LHCN-M2 (cell line): ENCODE measurements at places on chromosomes 7 and 10. TPM values are rescaled to one million over a fixed set of nuclear protein-coding genes. Genes with fewer than 3 reads are reported as not detected.

DNA sequence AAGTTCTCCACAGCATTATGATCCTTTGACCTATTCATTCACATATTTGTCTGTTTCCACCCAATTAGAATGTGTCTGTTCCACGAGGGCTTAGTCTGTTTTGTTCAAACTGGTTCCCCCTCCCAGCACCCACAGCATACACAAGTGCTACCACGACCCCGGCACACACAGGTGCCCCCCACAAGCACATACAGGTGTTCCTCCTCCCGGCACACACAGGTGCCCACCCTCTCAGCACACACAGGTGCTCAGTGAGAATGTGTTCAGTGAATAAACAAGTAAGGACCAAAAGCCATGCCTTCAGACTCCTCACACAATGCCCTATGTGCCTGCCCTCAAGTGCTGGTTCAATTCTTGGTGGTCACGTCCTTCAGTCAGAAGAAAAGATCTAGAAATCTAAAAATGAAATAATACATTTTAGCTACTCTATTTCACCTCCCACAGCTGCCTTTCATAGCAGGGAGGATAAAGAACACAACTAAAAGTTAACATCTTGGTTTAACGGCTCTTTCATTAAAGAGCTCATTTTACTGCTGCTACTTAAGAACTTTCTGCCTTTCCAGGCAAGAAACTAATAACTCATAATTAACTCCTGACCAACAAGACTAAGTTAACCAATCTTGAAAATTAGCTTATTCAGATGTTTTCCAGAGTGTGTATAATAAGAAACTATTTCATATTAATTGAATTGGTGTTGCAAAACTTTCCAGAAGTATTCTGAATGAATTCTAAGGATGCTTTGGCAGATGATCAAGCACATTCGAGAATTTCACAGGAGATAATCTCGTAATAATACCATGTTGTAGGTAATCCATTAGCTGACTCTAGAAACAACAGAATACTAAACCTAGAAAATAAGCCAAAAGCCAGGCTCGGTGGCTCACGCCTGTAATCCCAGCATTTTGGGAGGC lies 2.3 kb downstream of the DNMBP start:
- no peak for DNase-seq

The TAS2R5 gene
- total RNA-seq, result not detected in 2 replicates

DNA sequence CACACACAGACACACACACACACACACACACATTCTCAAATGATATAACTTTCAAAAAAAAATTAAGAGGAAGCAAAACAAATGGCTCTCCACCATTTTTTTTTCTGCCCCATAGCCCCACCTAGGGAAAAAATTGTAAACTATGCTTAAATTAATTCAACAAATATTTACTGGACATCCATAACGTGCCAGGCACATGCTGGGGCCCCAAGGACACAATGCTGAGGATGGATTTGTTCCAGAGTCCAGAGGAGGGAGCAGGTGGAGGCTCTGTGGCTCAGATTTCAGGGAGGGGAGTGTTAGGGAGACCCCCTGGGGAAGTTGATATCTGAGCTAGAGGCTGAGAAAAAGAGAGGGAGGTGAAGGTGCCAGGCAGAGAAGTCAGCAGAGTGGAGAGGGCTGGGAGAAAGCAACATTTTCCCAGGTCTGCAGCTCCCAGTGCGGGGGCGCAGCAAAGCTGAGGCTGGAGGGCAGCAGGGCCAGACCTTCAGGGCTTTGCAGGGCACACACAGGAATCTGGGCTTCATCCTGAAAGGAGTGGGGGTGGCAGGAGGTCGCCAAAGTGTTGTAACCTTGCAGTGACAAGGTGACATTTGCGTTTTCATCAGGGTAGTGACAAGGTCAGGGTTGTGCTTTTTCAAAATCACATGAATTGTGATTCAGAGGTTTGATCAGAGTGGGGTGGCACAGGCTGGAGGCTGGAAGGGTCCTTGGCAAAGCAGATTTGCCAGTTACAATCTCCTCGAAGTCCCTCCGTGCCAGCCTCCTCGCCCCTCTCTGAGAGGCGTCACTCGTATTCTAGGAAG lies 261.6 kb downstream of the WDR11 start:
- DNase-seq, result no peak

GRCh38 chr10:26093229-26093628 lies 123.3 kb upstream of the GAD2 start:
- no peak for DNase-seq

The ANKRD22 gene
- 0.38 and 0.46 TPM in 2 replicates for total RNA-seq

The KIF11 gene
- total RNA-seq, result 61.3 and 66.2 TPM in 2 replicates

The TSPAN12 gene
- 6.2 and 6.4 TPM in 2 replicates for total RNA-seq

The ENTPD1 gene
- total RNA-seq, result 0.11 TPM in 1 of 2 replicates, not detected in the other

The TRIM73 gene
- 0.29 and 0.83 TPM in 2 replicates for total RNA-seq

DNA sequence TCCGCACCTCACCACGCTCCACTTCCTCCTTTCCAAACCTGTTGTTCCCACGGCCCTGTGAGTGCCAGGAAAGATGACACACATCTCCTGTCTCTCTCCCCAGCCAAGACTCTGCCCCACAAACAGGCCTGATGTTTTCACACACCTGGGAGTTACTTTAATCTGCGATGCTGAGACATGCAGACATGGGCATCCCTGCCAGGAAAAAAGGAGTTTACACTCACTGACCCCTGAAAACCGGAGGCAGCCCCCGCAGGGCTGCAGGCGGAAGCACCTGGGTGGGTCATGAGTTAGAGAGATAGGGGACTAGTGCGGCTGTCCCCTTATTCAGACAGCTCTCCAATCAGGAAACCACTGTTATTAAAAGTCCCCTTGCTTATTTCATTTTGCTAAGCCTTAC lies 106.4 kb upstream of the CARD11 start:
- DNase-seq, result no peak

- peak; percentile 93 for DNase-seq
Observed at GRCh38 chr7:137169282-137169698, 174.2 kb downstream of the PTN start.

GRCh38 chr7:6175645-6176044 lies 96.8 kb downstream of the CYTH3 start:
- peak; percentile 72 for DNase-seq

GRCh38 chr10:4883079-4883739 lies 57.2 kb downstream of the AKR1E2 start:
- peak; percentile 34 for DNase-seq

DNA sequence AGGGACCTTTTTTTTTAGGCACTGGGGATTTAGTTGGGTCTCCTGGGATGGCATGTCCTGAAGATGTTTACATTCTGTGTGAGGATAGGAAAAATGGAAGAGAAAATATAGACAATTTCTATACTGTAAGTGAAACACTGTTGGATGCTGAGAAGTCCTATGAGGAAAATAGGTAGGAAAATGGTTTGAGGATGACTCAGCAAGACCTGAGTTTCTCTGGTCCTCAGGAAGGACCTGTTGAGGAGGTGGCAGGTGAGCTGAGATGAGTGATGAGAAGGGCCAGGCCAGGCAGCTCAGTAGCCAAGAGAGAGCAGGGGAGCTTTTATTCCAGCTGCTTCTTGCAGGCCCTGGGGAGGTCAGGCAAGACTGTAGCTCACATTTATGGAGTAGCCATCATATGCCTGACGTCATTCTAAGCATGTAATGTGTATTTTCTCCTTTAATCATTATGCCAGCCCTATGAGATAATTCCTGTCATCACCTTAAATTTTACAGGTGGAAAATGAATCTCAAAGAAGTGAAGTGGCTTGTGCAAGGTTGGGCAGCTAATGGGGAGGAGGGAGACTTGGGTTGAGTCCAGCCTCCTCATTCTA lies 19.1 kb upstream of the LRRC18 start:
- DNase-seq, result no peak

The BNIP3 gene
- 425 and 456 TPM in 2 replicates for total RNA-seq

The PAPOLB gene
- under 0.01 and 0.13 TPM in 2 replicates for total RNA-seq

DNA sequence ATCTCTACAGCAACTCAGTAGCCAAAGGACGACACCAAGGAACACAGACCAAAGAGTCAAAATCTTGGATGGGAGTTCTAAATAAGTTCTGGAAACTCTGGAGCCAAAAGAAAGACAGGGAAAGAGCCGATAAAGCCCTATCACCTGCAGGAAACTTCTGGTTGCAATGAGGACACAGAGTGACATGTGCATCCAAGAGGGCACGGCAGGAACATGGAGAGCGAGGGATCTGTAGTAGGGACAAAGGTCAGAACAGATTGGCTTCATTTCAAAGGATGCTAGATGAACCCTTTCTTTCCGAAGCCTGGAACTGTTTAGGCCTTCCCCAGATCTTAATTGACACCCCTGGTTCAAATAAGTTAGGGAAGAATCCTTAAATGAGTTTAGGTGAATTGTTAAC lies 39.5 kb downstream of the CACNA2D1 start:
- DNase-seq, result peak; percentile 6

- no peak for DNase-seq
Observed at GRCh38 chr10:106378251-106378650, 786.3 kb downstream of the SORCS1 start.

GRCh38 chr7:157666530-157667040 lies 329.8 kb downstream of the DNAJB6 start:
- DNase-seq, result no peak

The FOXI2 gene
- total RNA-seq, result not detected in 2 replicates

The MAGI2 gene
- 2.4 and 3.6 TPM in 2 replicates for total RNA-seq

The EPO gene
- total RNA-seq, result 0.11 TPM in 1 of 2 replicates, not detected in the other

The CTBP2 gene
- 51.1 and 51.9 TPM in 2 replicates for total RNA-seq

DNA sequence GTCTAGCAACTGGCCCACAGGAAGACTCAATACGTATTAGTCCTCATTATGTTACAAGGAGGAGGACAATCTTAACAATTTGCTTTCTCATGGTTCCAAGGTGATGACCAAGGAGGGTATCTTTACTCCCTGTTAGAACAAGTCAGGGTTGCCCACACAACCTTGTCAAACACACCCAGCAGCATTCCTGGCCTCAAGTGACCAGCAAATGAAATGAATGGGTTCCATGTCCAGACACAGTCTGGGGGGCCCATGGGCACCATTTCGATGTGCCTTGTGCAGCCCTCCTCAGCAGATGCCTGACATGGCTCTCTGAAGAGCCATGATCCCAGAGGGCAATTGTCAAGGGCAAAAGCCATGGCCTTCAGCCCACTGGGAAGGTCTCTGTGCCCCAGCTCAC lies 40.8 kb downstream of the ANXA8 start:
- DNase-seq, result no peak

DNA sequence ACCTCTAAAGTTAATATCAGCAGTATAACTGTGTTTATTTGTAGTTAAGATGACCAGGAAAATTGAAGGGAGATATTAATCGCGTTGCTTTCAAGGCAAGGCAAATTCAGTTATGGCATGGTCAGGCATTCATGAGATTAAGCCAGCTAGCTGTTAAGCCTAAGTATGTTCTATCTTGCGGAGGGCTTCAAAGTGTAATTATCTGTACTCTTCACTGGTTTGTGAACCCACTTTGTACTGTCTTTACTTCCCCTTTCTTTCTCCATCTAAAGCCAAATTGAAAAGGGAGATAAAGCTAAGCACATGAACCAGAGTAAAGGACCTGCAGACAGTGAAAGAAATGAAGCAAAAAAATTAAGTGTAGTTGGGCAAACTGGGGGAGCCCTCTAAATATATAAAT lies 483.1 kb upstream of the NRP1 start:
- no peak for DNase-seq

DNA sequence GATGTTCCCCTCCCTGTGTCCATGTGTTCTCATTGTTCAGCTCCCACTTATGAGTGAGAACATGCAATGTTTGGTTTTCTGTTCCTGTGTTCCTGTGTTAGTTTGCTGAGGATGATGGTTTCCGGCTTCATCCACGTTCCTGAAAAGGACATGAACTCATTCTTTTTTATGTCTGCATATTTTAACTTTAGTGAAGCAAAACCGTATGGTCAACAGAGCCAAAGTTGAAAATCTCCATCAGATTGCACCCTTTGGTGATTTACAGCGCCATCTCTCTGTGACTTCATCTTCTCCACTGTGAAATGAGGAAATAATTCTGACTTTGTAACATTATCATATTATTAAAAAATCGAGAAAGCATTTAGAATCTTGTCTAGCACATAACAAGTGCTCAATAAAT lies 132.3 kb upstream of the PLXDC2 start:
- DNase-seq, result no peak

DNA sequence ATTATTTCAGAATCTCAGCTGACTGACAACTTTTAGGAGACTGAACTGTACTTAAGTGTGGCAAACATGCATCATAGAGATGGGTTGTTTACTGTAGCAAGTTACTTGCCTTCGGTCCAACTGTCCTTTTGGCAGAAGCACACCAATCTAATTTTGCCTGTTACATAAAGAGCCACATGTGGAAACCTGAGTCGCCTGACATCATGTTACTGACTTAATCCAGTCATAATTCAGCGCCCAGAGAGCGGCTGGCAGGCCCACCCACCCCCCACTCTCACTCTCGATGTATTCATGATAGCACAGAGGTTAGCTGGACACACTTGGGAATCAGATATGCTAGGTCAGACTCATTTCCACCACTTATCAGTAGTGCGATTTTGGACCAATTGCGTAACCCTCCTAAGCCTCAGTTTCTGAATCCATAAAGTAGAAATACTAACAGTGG lies 57.3 kb upstream of the CAPZA2 start:
- peak; percentile 77 for DNase-seq

The GRM8 gene
- 0.11 TPM in 1 of 2 replicates, not detected in the other for total RNA-seq

- DNase-seq, result no peak
Observed at GRCh38 chr10:131848296-131848695, 52.5 kb upstream of the PPP2R2D start.

The FFAR4 gene
- total RNA-seq, result not detected in 2 replicates

The FANK1 gene
- total RNA-seq, result 2.2 and 2.3 TPM in 2 replicates

DNA sequence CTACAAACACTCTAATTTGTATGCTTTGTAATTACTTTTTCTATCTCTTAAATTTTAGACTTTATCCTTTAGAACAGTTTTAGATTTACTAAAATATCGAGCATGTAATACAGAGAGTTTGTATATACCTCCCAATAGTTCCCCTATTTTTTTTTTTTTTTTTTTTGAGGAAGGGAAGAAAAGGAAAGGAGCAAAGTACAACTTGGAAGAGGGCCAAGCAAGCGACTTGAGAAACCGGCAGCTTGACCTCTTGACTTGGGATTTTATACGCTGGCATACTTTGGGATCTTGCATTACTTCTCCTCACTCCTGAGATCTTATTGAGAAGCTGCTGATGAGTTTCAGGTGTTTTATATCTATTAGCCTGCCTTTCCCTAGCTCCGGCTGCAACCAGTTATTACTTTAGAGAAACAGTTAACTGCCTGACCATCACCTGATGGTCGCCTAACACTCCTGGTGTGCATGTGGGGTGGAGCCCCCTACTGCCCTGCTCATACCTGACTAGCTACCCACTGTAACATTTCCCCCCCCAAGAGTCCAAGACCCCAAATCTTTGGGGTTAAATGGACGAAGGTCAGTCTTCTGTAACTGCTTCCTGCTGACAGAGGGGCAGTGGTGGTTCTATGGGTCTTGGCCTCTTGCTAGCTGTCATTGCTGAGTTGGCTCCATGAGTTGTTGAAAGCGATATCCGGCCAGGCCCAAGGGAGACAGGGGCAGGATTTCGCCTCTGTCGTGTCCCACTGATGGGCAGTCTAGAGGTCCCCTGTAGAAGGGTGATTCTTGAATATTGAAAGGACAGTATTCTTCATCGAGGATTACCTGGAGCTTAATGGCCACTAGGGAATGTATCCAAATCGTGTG lies 28.5 kb downstream of the MKLN1 start:
- no peak for DNase-seq

The FRMPD2 gene
- total RNA-seq, result not detected in 2 replicates
